Thyroid gland (tissue), 4 donors: ENCODE measurements at places on chromosomes 7 and 10.

DNA sequence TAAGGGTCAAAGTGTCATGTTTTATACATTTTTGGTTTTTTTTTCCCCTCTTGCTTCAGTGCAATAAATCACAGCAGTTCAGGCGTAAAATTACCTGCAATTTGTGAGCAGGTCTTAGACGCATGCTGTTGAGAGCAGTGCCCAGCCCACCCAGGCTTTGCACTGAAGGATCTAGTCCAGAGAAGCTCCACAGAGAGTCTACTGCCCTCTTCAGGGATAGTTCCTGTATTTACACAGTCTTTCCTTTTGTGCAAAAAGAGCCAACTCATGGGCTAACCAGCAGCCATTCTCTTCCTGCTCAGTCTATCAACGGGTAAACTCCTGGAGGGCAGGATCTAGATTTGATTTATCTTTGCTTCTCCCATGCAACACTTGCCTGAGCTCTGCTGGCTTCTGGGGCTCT lies 82.2 kb upstream of the NAMPT start:
- no peak for DNase-seq
- H3K27ac ChIP-seq, result no peak overlapping the region
- no peaks in the 10 kb centered on the region for H3K4me1 ChIP-seq
- no peaks in the 10 kb centered on the region for H3K36me3 ChIP-seq
- no peak overlapping the region for H3K4me3 ChIP-seq
- H3K27me3 ChIP-seq, result no peaks in the 10 kb centered on the region

- DNase-seq, result no peak
- H3K27ac ChIP-seq, result no peak overlapping the region
- peaks cover 7% of the 10 kb centered on the region for H3K4me1 ChIP-seq
- no peaks in the 10 kb centered on the region for H3K36me3 ChIP-seq
- H3K4me3 ChIP-seq, result no peak overlapping the region
Observed at GRCh38 chr7:117796889-117797288, 76.4 kb downstream of the CTTNBP2 start.

DNA sequence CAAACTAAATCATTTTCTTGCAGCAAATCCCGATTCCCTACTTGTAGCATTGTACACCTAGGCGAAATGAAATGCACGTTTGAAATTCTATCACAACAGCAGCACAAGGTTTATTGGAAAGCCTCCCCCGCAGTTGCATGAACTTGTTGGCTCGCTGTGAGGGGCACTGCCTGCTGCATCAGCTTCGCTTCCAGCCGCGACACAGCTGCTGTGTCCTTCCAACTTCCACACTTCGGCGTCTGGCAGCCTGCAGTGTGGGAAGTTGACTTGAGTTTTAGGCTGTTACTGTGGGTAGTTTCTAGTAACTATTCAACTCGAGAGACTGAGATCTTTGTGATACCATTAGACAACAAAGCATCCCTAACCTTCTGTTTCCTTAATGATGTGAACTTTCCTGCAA lies 315.8 kb upstream of the TPK1 start:
- no peaks in the 10 kb centered on the region for H3K4me1 ChIP-seq
- no peak overlapping the region for H3K4me3 ChIP-seq
- DNase-seq, result no peak
- H3K27me3 ChIP-seq, result no peaks in the 10 kb centered on the region

- no peaks in the 10 kb centered on the region for H3K27me3 ChIP-seq
- H3K4me3 ChIP-seq, result peak overlapping the region; percentile 69
- peak overlapping the region; percentile 93 for H3K27ac ChIP-seq
- H3K4me1 ChIP-seq, result peaks cover 22% of the 10 kb centered on the region
Observed at GRCh38 chr7:1028044-1028770, 16.1 kb upstream of the GPR146 start.
